ENCODE measurements at places on chromosomes 7 and 10. TPM values are rescaled to one million over a fixed set of nuclear protein-coding genes. Genes with fewer than 3 reads are reported as not detected.

Gene UCMA
- total RNA-seq, result not detected

Gene TMEM140
- total RNA-seq, result 22.3 TPM

Gene LIPN
- total RNA-seq, result not detected

Gene CEP55
- 45.8 TPM for total RNA-seq

Gene TBX20
- 0.97 TPM for total RNA-seq

Gene CYP17A1
- total RNA-seq, result not detected

Gene CPA4
- total RNA-seq, result 0.32 TPM

Gene GNG11
- 171 TPM for total RNA-seq

Gene INHBA
- total RNA-seq, result 27.9 TPM

Gene LRIT1
- total RNA-seq, result not detected

Gene LRRD1
- under 0.01 TPM for total RNA-seq

Gene PALD1
- total RNA-seq, result 5.2 TPM

Gene IL6
- total RNA-seq, result 16.3 TPM

Gene TAS2R41
- not detected for total RNA-seq

Gene TUBAL3
- under 0.01 TPM for total RNA-seq

Gene FAM180A
- total RNA-seq, result not detected

Gene JAZF1
- total RNA-seq, result 4.7 TPM

Gene RELN
- total RNA-seq, result 1.6 TPM

Gene DPP6
- total RNA-seq, result not detected

Gene LIPK
- not detected for total RNA-seq

Gene GFRA1
- 1.8 TPM for total RNA-seq

All from epithelial cell of umbilical artery (primary cell).